Stimulated activated CD4-positive, alpha-beta T cell treated with anti-CD3 and anti-CD28 coated beads, Interleukin-1b, Interleukin-23, amount 100 ng/mL, for 24 hours (primary cell): ENCODE measurements at places on chromosomes 2 and 18.

DNA sequence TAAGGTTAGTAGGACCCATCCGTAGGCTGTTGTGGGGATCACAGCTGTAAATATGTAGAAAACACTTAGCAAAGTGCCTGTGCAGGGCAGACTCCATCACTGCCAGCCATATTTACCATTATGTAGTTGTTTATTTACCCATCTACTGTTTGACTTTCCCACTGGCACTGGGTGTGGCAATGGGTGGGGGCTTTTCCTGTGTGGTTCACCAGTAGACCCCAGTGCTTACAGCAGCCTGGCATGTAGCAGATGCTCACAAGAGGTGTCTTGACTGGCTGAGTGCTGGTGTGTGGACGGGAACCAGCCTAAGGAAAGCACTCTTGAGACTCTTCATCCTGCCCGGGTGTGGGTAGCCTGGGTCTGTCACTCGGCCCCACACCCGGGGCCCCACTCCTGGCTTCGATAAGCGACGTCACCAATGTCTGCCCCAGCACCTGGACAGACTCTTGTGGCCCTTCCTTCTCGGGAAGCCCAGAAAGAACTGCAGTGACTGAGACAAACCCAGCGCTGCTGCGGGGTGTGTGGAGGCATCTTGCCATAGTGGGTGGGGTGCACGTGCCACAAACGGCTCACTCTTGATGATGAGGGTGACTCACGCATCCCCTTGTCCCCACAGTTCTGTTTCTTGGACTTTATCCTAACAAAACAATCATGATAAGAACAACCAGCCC, 78.3 kb downstream of the HDAC4 start:
- DNase-seq, result no peak

GRCh38 chr18:47970664-47971531, 40.4 kb upstream of the SMAD2 start:
- DNase-seq, result no peak

DNA sequence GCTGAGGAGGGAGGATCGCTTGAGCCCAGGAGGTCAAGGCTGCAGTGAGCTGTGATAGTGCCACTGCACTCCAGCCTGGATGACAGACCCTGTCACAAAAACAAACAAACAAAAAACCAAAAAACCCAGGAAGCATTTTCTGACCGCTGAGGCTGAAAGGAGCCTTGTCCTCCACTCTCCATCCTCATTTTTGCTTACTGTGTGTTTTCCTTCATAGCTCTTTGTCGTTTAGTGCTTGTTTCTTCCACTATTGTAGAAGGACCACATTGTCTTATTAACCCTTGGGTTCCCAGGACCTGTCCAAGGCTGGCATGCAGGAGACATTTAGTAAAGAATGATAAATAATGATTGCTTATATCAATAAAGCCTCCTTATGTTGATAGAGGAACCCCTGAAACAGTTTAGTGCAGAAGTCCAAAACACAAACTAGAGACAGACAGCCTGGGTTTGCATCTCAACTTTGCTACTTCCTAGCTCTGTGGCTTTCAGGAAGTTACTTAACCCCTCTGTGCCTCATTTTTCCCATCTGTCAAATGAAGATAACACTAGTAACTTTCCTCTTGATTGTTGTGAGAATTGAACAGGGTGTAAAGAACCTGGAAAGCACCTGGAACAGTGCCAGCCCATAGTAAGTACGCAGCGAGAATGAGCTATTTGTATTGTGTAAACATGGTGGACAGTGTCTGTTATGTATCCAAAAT, 126.0 kb downstream of the LPIN1 start:
- DNase-seq, result no peak

- no peak for DNase-seq
Observed at GRCh38 chr2:162113776-162114168, 38.3 kb downstream of the GCG start.

DNA sequence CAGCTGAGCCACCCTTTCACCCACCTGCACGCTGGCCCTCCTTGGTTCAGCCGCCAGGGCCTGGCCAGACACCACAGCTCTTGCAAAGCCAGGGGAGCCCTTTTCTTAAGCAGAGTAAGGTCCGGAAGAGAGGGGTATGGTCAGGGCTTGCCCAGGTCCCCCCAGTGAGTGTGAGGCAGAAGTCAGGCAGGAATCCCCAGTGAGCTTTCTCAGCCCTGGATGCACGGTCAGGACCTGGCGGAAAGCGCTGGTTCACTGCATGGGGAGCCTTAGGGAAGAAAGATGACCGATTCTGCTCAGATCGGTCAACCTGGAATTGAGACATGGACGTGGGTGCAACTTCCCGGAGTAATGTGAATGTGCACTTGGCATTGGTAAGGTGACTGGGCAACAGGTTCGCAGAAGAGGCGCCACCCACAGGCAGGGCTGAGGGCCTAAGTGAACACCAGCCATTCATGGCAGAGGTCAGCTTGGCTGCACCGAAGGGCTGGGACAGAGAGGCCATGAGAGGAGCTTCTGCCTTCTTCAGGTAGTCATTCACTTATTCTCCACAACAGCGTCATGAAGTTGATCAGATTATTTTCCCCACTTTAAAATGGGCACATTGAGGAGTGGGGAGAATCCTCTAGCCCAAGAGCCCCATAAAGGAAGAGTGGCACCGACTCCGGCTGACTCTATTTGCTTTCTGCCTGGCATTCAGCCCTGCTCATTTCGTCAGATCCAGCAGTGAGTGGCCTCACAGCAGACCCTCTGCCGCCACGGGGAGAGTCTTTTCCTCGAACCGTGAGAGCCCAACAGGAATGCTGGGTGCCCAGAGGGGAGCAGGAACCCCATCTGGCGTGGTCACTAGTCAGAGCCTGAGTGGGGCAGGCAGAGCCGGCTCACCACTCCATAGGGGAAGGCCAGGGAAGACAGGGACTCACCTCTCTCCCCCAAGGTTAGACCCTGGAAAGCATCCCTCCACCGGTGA, 35.8 kb downstream of the SCTR start:
- no peak for DNase-seq

DNA sequence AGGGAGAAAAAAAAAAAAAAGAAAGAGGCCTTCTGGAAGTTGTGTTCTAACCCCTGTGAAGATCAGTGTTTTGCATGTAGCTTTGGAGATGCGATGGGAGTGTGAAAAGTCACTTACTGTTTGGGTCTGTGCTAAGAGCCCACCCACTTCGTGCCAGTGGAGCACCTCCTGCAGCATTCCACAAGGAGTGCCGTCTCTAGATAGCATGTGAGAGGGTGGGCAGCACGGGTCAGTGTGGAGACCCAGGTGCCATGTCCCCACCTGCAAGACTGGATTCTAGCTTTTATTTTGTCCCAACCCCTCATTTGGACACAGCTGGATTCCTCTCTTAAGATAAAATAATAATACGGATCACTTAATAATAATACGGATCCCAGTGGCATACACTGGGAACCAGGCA, 12.5 kb upstream of the TMEM185B start:
- DNase-seq, result no peak

DNA sequence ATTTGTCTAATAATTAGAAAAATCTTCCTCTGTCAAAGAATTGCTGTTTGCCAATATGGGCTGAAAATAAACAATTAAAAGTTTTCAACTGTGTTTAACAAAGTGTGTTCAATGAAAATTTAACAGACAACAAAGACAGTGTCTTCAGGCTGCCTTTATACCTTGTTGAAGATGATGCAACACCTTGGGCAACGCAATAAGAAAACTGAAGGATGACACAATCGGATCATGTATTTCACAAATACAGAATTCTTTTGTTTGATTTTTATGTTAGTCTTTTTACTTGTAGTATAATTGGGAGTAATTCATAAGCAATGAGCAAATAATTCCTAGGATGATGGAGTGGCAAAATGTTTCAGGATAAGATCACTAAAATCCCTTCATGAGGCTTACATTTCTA, 27.8 kb downstream of the CHN1 start:
- no peak for DNase-seq
